Neuronal stem cell (in vitro differentiated cells): ENCODE measurements at places on chromosomes 2 and 18.
A peak's percentile ranks its signal among the peaks of the same experiment; 100 is the strongest.

GRCh38 chr2:25548601-25549000, 124.8 kb downstream of the DTNB start:
- no peak overlapping the region for H3K4me3 ChIP-seq
- no peak overlapping the region for H3K27ac ChIP-seq
- peaks cover 4% of the 10 kb centered on the region for H3K4me1 ChIP-seq
- H3K36me3 ChIP-seq, result no peaks in the 10 kb centered on the region
- no peak for DNase-seq
- H3K27me3 ChIP-seq, result no peaks in the 10 kb centered on the region

GRCh38 chr2:109129356-109129920, 433 bp downstream of the SH3RF3 start:
- H3K36me3 ChIP-seq, result no peaks in the 10 kb centered on the region
- peaks cover 41% of the 10 kb centered on the region for H3K27me3 ChIP-seq

DNA sequence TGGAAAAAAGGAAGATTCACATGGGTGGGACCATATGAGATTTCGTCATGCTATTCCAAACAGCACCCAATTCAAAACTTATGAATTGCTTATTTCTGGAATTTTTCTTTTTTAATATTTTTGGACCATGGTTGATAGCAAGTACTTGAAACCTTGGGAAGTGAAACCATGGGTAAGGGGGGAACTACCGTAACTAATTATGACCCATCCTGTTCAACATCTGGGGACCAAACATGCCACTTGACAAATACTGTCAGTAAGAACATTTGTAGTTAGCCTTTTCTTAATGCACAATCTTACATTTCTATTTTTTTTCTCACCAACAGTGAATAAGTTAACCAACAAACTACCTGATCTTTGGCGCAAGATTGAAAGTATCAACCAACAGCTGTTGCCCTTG, 105.7 kb upstream of the TTC39C start:
- no peak overlapping the region for H3K27ac ChIP-seq
- DNase-seq, result no peak
- H3K36me3 ChIP-seq, result no peaks in the 10 kb centered on the region
- no peak overlapping the region for H3K4me3 ChIP-seq

- DNase-seq, result no peak
- no peak overlapping the region for H3K27ac ChIP-seq
- H3K4me3 ChIP-seq, result no peak overlapping the region
Observed at GRCh38 chr2:177075254-177075653, 137.3 kb upstream of the HNRNPA3 start.

GRCh38 chr2:172246649-172247048, 143.9 kb upstream of the DLX2 start:
- H3K27me3 ChIP-seq, result no peaks in the 10 kb centered on the region
- DNase-seq, result no peak
- H3K36me3 ChIP-seq, result no peaks in the 10 kb centered on the region
- no peak overlapping the region for H3K27ac ChIP-seq
- no peak overlapping the region for H3K4me3 ChIP-seq
- peaks cover 6% of the 10 kb centered on the region for H3K4me1 ChIP-seq

DNA sequence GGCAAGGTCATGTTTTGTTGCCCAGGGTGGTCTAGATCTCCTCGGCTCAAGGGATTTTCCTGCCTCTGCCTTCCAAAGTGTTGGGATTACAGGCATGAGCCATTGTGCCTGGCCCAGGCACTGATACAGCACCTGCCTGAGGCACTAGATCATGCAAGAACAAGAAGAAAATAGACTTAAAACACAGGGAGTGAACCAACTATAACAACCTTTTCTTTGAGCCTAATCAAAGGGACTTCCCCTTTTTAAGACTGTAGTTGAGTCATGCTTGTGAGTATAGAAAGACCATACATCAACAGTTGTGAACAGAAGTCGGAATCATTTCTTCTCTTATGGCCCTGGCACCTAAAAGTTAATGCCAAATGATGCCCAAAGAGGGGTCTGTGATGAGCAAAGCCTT, 47.9 kb upstream of the MAPRE2 start:
- DNase-seq, result no peak
- no peak overlapping the region for H3K27ac ChIP-seq
- no peaks in the 10 kb centered on the region for H3K36me3 ChIP-seq
- peaks cover 5% of the 10 kb centered on the region for H3K4me1 ChIP-seq
- no peak overlapping the region for H3K4me3 ChIP-seq

DNA sequence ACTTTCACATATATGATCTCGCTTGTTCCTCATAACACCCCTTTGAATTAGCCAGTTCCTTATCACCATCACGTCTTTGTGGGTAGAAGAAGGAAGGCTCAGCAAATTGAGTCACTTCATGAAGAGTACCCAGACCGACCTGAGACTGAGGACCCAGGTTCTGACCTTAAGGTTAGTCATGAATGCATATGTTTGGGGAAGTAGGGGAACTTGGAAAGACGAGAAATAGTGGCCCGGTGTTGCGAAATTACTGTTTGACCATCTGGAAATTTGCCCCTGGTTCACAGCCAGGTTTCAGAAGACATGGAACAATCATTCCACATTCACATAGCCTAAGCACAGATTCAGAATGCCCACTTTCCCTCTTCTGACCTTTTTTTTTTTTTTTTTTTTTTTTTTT, 59.8 kb downstream of the MEIS1 start:
- no peak overlapping the region for H3K4me3 ChIP-seq
- H3K36me3 ChIP-seq, result no peaks in the 10 kb centered on the region
- no peak overlapping the region for H3K27ac ChIP-seq
- DNase-seq, result no peak
- H3K4me1 ChIP-seq, result peaks cover 43% of the 10 kb centered on the region

- H3K36me3 ChIP-seq, result peaks cover 10% of the 10 kb centered on the region
- H3K4me1 ChIP-seq, result peaks cover 14% of the 10 kb centered on the region
- H3K27me3 ChIP-seq, result no peaks in the 10 kb centered on the region
- no peak for DNase-seq
- H3K4me3 ChIP-seq, result no peak overlapping the region
Observed at GRCh38 chr18:2982022-2982421, 30.9 kb downstream of the LPIN2 start.

GRCh38 chr18:76255070-76255683, 239.9 kb downstream of the ZNF516 start:
- no peak for DNase-seq
- H3K36me3 ChIP-seq, result no peaks in the 10 kb centered on the region
- H3K27ac ChIP-seq, result no peak overlapping the region
- H3K27me3 ChIP-seq, result no peaks in the 10 kb centered on the region
- H3K4me3 ChIP-seq, result no peak overlapping the region
- peaks cover 6% of the 10 kb centered on the region for H3K4me1 ChIP-seq

DNA sequence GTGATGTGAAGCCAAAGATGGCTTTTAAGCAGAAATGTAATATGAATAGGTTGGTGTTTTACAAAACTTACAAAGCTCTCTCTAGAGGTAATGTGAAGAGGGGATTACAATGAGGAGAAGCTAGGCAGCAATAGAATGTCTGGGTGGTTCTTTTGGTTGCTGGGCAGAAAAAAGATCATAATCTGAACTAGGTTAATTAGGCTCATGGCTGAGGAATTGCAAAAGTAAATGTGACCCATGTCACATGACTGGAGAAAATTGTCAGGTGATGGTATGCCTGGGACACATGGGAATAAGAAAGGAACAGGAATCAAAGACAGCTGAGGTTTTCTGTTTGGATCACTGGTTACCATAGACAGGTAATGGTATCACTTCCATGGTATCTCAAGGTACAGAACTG, 7.5 kb upstream of the RIT2 start:
- no peaks in the 10 kb centered on the region for H3K36me3 ChIP-seq
- no peaks in the 10 kb centered on the region for H3K4me1 ChIP-seq
- H3K4me3 ChIP-seq, result no peak overlapping the region
- H3K27me3 ChIP-seq, result no peaks in the 10 kb centered on the region
- no peak for DNase-seq
- no peak overlapping the region for H3K27ac ChIP-seq

GRCh38 chr2:234514873-234515638, 18.2 kb upstream of the ARL4C start:
- no peaks in the 10 kb centered on the region for H3K4me1 ChIP-seq
- no peak overlapping the region for H3K27ac ChIP-seq
- DNase-seq, result no peak
- H3K4me3 ChIP-seq, result peak overlapping the region; percentile 70
- H3K36me3 ChIP-seq, result no peaks in the 10 kb centered on the region
- no peaks in the 10 kb centered on the region for H3K27me3 ChIP-seq

DNA sequence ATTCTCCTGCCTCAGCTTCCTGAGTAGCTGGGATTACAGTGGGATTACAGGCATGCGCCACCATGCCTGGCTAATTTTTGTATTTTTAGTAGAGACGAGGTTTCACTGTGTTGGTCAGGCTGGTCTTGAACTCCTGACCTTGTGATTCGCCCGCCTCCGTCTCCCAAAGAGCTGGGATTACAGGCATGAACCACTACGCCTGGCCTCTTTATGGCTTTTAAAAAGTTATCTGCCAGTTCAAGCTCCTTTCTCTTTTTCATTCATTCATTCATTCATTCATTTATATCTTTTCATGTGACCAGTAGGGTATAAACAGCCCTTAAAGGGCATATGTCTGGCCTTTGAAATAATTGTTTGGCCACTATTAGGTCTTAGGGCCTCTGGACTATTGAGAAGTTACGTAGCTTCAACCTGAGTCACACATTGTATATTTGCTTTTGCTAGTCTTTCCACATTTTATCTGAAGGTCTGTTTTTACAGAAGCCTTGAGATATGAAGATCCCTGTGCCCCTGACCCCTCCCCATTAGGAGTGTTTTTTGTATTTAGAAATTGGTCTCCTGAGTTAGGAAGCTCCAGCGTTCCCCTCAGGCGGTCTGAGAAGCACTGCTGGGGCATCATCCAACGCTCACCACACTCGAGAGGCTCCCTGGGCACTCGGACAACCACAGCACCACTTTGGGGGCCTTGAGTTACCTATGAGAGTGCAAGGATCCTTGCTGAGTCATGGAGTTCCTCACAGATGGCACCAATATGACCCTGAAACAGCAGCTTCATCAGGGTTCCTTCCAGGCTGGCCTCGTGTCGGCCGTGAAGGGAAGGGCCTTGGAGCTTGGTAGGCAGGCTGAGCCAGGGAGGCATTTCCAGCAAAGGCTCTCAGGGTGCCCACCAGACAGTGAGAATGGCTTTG, 21.8 kb downstream of the FZD5 start:
- peak overlapping the region; percentile 27 for H3K27ac ChIP-seq
- no peak for DNase-seq
- peak overlapping the region; percentile 24 for H3K4me3 ChIP-seq
- no peaks in the 10 kb centered on the region for H3K27me3 ChIP-seq

- H3K4me3 ChIP-seq, result no peak overlapping the region
- H3K27me3 ChIP-seq, result no peaks in the 10 kb centered on the region
- no peak overlapping the region for H3K27ac ChIP-seq
- no peak for DNase-seq
- no peaks in the 10 kb centered on the region for H3K4me1 ChIP-seq
Observed at GRCh38 chr2:106978647-106979046, 92.7 kb upstream of the ST6GAL2 start.

DNA sequence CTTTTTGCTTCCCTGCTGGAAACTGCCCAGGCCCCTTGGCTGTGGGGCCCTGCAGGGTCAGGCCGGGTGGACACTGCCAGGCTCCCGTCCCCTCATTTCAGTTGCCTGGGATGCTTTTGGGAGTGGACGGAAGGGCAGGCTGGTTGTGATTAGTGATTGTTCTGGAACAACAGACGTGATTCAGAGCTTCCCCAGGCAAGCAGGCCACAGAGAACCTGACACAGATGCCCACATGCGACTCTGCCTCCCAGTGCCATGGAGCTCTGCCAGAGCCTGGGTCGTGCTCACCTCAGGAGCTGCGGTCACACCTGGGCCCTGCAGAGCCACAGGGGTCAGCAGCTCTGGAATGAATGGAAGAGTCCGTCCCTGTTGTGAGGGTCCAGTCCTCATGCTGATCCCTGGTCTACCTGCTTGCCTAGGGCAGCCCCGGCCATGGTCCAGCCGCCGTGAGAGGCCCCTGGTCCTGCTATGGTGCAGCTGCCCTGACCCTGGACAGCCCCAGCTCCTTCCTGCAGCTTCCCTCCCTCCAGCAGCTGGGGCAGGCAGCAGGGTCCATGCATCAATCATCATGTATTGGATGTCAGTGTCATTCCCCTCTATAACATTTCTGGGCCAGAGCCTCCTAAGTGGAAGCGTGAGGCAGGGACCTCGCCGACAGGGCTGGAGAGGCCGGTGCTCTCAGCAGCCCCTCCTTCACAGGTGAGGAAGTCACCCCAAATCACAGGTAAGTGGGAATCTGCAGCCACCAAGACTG, 518.6 kb upstream of the MYT1L start:
- no peak for DNase-seq
- H3K27me3 ChIP-seq, result no peaks in the 10 kb centered on the region
- H3K36me3 ChIP-seq, result no peaks in the 10 kb centered on the region
- H3K4me3 ChIP-seq, result no peak overlapping the region
- H3K4me1 ChIP-seq, result peaks cover 32% of the 10 kb centered on the region

GRCh38 chr2:234162861-234163260, 112.4 kb downstream of the SPP2 start:
- no peak for DNase-seq
- H3K4me3 ChIP-seq, result no peak overlapping the region
- no peak overlapping the region for H3K27ac ChIP-seq
- no peaks in the 10 kb centered on the region for H3K4me1 ChIP-seq
